ENCODE measurements at places on chromosomes 5 and 9.
A peak's percentile ranks its signal among the peaks of the same experiment; 100 is the strongest.

DNA sequence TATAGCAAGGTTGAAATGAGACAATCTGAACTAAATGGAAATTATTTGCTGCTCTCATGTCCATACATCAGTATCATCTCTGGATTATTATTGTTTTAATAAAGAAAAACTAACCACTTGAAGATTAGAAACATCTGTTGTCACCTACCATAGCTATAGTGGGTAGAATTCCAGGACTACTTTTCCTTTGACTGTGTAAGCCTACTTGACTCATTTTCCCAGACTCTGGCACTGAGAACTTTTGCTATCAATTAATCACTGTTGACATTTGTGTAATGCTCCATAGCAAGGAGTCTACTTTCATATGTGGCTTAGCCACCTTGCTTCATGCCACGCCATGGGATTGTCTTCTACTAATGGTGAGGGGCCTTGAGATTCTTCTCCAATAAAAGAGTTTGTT is 59.9 kb upstream of the ARRDC3 start:
- DNase-seq = no peak

- DNase-seq = no peak
Observed at GRCh38 chr5:160520609-160521391, 99.1 kb downstream of the PTTG1 start.

DNA sequence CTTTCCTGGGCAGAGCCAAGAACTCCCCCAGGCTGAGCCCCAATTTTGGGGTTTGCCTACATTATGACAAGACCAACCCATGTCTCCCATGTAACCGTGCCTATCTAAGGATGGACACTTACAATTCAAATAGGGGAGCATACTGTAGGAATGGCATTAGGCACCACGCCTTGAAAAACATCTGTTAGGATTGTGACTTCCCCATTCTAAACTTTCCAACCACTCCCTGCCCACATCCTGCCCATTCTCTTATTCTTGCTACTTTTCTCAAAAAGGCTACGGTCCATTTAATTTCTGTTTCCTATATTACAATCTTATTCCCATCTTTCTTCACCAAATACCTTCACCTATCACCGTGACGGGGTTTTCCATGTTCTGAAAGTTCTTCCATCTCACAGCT is 99.2 kb downstream of the LPAR1 start:
- no peak for DNase-seq

DNA sequence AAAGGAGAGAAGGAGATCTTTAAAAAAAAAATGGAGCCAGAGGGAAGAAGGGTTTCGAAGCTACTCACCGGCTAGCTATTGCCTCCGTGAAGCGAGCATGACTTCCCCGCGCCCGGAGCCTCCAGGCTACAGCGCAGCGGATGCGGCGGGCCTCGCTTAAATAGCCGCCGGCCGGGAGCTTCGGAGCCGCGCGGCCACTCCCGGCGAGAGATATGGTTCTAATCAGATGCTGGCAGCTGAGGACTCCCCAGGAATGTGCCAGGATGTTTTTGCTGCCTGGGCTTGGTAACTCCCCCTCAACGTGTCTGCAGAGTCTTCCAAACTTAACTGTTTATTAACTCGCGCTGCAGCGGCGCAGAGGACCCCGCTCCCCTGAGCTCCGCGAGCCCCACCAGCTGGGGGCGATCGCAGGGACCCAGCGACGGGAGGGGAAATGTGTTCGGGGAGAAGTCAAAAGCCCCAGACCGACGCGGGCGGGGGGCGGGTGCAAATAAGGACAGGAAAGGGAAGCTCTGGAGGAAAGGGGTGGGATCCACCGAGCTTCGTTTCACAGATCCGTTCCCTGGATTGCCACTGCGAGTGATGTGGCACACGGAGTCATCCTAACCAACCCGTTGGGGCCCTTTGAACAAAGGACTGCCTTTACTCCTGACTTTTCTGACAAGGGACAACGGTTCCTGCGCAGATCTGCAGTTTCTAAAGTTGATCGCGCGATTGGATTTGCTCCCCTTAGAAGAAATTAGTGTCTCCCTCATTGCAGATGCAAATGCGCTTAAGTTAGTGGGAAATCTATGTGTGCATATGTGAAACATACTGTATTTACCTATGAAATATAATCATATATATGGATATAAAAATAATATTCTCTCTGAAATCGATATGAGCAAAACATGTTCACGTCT is at the start of gene DAB2:
Gene DAB2 (minus strand): TSS at position 245 of the 902 bp plus-strand sequence. CDS start 30,660 bp downstream, outside the sequence.
- DNase-seq = peak; percentile 46

DNA sequence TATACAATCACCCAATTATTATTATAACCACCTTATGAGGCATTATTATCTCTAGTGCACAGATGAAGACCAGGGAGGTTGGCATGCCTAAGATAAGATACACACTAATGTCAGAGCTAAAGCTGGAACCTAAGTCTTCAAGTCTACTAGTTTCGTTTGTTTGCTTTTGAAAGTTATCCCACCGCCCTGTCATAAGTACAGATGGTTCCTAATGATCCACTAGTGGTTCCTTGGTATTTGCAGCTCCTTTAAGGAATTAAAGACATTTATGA is 14.1 kb downstream of the NDUFA8 start:
- DNase-seq = no peak

GRCh38 chr5:67648201-67648671 is 451.6 kb upstream of the CD180 start:
- DNase-seq = no peak

DNA sequence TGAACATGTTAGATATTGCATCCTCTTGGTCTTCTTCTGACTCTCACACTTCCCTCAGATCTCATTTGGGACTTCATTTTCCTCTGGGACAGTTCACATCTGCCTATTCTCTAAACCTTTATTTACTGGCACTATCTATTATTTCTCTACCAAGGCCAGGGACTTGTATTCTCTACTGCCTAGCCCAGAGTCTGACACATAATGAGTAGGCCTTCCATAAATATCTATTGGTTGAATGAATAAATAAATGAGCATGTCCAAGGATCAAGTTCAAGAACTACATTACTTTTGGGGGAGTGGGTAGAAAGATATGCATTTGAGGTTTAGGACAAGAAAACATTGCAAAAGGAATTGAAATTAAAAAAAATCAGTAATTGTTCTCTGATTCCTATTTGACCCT is 250.3 kb downstream of the TRIM32 start:
- DNase-seq = no peak

DNA sequence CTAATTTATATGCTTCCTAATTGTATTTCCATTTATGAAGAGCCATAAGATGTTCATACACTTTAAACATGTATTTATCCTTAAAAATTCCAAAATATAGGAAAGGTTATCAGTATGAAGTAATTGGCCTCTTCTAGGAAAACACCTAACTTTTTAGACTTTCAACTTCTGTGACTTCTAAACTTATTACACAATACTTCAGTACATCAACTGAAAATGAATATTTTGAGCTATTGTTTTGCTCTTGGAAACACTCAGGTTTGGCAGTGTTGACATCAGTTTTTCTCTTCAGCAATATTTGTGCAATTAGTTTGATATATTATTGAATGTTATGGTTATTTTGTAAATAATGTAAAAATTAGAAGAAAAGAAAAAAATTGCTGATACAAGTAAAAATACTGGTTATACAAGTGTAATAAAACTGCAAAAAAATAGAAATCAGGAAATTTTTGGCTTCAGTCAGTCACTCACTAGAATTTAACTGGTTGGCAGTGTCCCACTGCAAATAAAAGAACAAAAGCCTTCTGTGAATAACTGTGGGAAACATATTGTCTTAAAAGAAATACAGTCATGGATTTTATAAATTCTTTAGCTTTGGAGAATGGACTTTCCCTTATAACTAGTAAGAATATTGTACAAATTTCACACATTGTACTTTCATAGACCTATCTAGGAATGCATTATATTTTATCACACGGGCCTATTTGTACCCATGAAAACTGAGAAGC is 635.9 kb downstream of the TLE1 start:
- no peak for DNase-seq

- DNase-seq = no peak
Observed at GRCh38 chr5:78841767-78842166, 143.3 kb downstream of the ARSB start.

GRCh38 chr9:128927731-128928411 is 7.1 kb downstream of the PHYHD1 start:
- DNase-seq = peak; percentile 69

GRCh38 chr5:138920181-138920580 is 45.0 kb upstream of the LRRTM2 start:
- no peak for DNase-seq

DNA sequence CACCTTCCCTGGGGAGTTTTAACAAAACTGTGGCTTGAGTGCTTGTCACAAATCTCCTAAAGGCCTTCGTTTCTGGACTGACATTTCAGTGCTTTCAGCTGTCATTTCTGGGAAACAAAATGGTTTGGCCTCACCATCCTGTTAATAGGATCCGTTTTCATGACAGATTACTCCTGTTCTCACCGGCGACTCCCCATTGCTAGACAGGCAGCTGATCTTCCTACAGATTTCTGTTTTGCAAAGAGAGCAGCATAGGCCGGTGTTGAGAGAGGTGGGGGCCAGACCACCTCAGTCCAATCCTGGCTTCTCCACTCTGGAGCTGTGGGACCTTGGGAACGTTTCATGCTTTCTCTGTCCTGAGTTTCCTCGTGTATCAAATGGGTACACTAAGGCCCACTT is 75.5 kb upstream of the OTULINL start:
- no peak for DNase-seq

GRCh38 chr9:91426123-91426745 is 2.6 kb upstream of the NFIL3 start:
- no peak for DNase-seq

DNA sequence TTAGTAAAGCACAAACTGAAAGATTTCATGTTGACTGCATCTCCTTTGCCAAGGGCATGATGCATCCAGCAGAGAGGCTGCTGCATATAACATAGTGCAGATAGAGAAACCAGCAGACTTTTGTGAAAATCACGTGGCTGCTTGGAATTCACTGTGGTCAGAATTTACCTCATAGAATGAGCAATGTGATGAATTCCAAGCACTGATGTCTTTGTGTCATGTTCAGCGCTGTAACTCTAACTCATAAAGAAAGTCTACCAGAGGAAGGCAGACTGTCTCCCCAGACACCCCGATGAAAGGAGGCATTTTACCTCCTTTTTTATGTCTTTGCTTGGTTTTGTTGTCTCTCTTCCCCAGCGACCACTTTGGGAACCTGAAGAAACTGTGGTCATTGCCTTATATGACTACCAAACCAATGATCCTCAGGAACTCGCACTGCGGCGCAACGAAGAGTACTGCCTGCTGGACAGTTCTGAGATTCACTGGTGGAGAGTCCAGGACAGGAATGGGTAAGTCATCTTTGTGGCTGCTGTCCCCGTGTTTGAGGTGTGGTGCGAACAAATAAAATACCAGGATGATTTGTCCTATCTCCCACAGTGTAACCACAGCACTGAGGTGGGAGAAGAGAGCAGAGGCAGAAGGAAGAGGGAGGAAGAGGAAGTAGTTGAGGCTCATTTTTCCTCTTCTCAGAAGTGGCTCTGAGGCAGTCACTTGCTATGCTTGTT is 42.0 kb downstream of the ITK start:
- peak; percentile 65 for DNase-seq

DNA sequence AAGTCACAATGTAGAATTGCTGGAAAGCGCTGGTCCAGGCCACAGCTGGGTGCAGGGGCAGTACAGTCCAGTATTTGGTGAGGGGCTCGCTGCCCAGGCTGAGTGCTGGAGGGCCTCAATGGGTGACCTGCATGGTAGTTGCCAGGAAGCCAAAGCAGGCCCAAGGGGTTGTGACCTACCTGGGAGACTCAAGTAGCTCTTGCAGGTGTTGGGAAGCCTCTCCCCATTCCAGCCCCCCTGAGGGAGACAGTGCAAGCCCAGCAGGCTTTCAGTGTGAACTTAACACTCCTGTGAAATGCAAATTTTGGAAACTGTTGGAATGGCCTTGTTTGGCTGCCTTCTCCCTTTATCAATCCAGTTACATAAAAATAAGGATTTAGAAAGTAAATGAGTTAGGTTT is 13.9 kb downstream of the KDM4C start:
- DNase-seq = no peak

DNA sequence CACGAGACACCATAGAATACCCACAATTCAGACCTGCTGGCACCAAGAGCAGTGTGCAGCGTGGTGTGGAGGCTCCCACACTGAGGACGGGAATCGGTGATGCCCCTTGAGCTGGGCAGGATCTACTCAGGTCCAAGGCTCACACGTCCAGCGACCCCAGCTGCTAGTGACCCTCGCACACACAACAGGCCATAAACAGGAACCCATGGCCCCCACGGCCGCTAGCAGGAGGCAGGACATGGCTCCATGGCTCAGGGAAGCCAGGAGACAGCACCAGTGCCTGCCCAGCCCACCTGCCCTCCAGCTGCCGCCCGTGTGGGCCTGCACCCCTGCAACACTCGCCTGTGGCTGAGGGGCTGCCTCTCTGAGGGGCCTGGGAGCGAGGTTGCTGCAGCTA is 43.4 kb upstream of the SLC9A3 start:
- no peak for DNase-seq

GRCh38 chr9:34493972-34494535 is 28.7 kb downstream of the ENHO start:
- DNase-seq = peak; percentile 38

DNA sequence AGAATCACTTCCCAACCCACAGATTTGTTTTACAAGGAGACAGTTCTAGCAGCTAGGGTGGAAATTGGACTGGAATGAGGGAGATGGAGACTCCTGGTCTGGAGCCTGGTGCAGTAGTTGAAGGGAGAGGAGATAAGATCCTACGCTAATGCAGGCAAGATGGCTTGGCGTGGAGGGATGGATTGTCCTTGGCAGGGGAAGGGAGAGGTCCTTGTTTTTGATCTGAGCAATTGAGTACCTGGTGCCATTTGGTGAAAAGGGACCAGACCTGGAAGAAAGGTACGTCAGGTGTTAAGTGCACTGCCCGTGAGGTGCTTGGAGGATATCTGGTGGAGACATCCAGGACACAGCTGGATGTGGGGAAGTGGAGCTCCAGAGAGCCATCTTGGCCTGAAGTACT is 35.7 kb downstream of the ANGPTL2 start:
- DNase-seq = no peak

GRCh38 chr9:6184749-6185645 is 30.6 kb upstream of the IL33 start:
- no peak for DNase-seq

GRCh38 chr9:87671925-87672324 is 54.0 kb upstream of the CTSL start:
- no peak for DNase-seq

- no peak for DNase-seq
Observed at GRCh38 chr9:114226246-114227055, 71.1 kb downstream of the COL27A1 start.

GRCh38 chr9:128408963-128409431 is 11.7 kb upstream of the CERCAM start:
- no peak for DNase-seq

- DNase-seq = no peak
Observed at GRCh38 chr9:116151199-116151598, 2.4 kb upstream of the PAPPA start.

- no peak for DNase-seq
Observed at GRCh38 chr5:179115845-179116524, 55.8 kb downstream of the ZNF354C start.
